RWPE2 (cell line): ENCODE measurements at places on chromosomes 6 and 20.

DNA sequence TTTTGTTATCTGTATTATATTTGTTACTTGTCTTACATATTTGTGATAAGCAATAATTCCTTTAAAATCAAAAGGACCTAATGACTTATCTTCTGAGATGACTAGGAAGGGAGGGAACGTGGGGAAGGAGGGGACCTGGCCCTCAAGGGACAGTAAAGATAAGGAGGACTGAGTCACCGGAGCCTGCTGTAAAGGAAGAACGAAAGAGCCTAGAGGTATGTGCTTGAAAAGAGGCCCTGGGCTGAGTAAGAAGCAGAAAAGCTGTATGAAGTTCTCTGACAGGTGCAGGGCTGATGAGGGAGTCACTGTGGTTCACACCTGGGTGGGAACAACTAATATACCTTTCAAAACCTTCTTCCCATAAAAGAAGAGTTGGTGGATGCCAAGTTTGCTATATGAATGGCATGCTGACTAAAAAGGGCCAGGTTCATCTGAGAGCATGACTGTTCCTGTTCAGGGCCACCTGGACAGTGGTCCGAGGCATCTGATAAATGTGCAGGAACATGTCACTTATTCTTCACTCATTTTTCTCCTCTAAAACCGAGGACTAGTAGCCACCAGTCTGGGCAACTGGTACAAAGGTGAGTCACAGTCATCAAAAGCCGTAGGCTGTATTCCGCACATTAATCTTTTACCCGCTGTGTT lies 111.3 kb downstream of the TNFAIP3 start:
- no peaks in the 10 kb centered on the region for H3K36me3 ChIP-seq
- peak; percentile 63 for DNase-seq
- H3K27me3 ChIP-seq, result no peaks in the 10 kb centered on the region
- no peak overlapping the region for H3K4me3 ChIP-seq
- no peaks in the 10 kb centered on the region for H3K4me1 ChIP-seq

GRCh38 chr6:146915671-146916127 lies 288.5 kb upstream of the STXBP5 start:
- H3K27me3 ChIP-seq, result no peaks in the 10 kb centered on the region
- peak overlapping the region; percentile 99 for H3K27ac ChIP-seq
- no peak for DNase-seq
- no peaks in the 10 kb centered on the region for H3K36me3 ChIP-seq

DNA sequence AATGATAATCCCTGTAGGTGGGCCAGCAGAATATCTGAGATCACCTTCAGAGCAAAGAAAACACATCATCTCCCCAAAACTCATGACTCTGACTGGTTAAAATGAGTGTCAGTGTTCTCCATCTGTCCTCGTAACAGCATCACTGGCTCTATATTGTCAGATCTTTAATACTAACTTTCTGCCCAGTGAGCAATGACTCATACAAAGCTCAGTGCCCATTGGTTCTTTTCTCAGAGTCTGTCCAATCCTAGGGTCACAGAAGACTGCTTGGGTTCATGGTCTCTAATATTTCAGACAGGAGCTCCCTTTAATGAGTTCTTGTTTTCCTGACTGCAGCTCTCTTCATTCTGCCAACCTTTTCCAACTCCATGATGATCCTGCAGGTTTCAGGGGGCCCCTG lies 36.4 kb downstream of the HLA-DPB1 start:
- H3K4me3 ChIP-seq, result no peak overlapping the region
- no peak for DNase-seq
- no peak overlapping the region for H3K27ac ChIP-seq
- peaks cover 35% of the 10 kb centered on the region for H3K27me3 ChIP-seq
- no peaks in the 10 kb centered on the region for H3K4me1 ChIP-seq

DNA sequence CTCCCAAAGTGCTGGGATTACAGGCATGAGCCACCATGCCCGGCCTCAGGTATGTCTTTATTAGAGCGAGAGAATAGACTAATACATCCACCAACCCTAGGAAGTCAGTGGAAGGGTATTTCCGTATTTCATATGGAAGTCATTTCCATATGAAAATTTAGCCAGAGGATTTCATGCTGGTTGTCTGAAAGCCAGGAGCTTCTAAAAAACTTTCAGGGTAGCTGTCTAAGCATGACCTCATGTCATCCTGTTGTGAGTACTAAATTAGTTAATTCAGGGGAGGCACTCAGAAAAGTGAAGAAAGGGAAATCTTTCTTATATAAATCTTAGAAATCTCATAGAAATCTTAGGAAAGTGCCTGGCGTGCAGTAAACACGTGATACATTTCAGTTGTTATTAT lies 16.5 kb downstream of the SLC52A3 start:
- no peak overlapping the region for H3K27ac ChIP-seq
- no peaks in the 10 kb centered on the region for H3K4me1 ChIP-seq
- H3K4me3 ChIP-seq, result no peak overlapping the region
- no peak for DNase-seq
- no peaks in the 10 kb centered on the region for H3K27me3 ChIP-seq

- H3K4me3 ChIP-seq, result no peak overlapping the region
- no peak overlapping the region for H3K27ac ChIP-seq
- no peak for DNase-seq
- H3K4me1 ChIP-seq, result no peaks in the 10 kb centered on the region
- H3K36me3 ChIP-seq, result no peaks in the 10 kb centered on the region
- no peaks in the 10 kb centered on the region for H3K27me3 ChIP-seq
Measured at GRCh38 chr20:24153101-24154040, 164.8 kb upstream of the GGTLC1 start.

- no peak for DNase-seq
- H3K27me3 ChIP-seq, result no peaks in the 10 kb centered on the region
- H3K36me3 ChIP-seq, result no peaks in the 10 kb centered on the region
- peak overlapping the region; percentile 50 for H3K4me3 ChIP-seq
- H3K27ac ChIP-seq, result no peak overlapping the region
Measured at GRCh38 chr20:1777476-1777820, 117.8 kb upstream of the SIRPA start.

DNA sequence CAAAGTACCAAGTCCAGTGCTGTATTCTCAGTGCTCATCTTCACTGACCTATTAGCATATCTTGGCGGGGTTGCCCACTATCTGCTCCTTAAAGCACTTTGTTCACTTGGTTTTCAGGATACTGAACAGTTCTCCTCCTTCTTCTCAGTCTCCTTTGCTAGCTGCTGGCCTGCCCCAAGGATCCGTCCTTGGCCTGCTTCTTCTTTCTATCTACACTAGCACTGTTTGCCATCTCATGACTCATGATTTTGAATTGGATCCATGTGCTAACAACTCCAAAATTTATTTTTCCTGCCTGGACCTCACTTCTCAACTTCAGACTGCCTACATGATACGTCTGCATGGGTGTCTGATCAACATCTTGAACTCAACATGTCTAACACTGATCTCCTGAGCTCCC lies 15.5 kb downstream of the TPD52L1 start:
- H3K27me3 ChIP-seq, result no peaks in the 10 kb centered on the region

GRCh38 chr6:16332175-16332542 lies 93.8 kb downstream of the GMPR start:
- no peak overlapping the region for H3K4me3 ChIP-seq
- no peak overlapping the region for H3K27ac ChIP-seq
- no peaks in the 10 kb centered on the region for H3K36me3 ChIP-seq
- no peak for DNase-seq
- H3K27me3 ChIP-seq, result no peaks in the 10 kb centered on the region

GRCh38 chr6:35302604-35303241 lies 5.1 kb downstream of the DEF6 start:
- H3K36me3 ChIP-seq, result peaks cover 5% of the 10 kb centered on the region; the same call in 1 of the 2 replicates
- H3K4me1 ChIP-seq, result peaks cover 14% of the 10 kb centered on the region
- DNase-seq, result no peak

GRCh38 chr6:37109714-37110499 lies 60.0 kb upstream of the PIM1 start:
- H3K4me1 ChIP-seq, result no peaks in the 10 kb centered on the region
- H3K27ac ChIP-seq, result no peak overlapping the region
- no peaks in the 10 kb centered on the region for H3K36me3 ChIP-seq
- H3K4me3 ChIP-seq, result no peak overlapping the region
- no peaks in the 10 kb centered on the region for H3K27me3 ChIP-seq
- DNase-seq, result no peak

DNA sequence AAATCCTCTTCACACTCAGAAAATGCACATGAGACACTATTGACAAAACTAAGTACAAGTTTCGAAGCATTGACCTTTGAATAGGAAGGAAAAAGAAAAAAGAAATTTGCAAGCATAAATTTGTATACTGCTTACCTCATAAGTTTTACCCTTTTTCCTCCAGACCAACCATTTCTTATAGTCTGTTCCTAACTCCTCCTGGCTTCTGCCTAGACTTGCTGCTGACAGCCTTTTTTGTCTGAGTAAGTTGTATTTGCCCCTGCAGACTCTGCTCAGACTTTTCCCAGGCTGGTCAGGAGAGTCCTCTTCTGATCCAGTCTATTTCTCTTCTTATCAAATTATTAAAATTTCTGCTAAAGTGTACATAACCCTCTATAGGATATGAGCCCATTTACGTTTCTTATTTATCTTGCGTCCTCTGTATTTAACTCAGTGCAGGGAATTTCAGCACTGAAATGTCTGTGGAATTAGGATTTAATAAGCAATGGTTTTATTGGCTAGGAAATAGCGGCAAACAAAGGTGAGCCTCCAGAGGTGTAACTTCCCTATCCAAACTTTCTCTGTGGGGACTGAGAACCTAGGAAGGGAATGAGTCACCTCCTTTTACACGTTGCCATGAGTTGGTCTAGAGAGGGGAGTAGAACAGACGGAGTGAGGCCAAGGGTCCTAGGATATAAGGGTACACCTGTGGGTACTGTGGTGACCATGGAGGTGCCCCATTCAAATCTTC lies 207.1 kb upstream of the MARCKS start:
- peak overlapping the region; percentile 33 for H3K27ac ChIP-seq
- no peaks in the 10 kb centered on the region for H3K36me3 ChIP-seq
- no peaks in the 10 kb centered on the region for H3K27me3 ChIP-seq

GRCh38 chr6:31094389-31094881 lies 17.9 kb downstream of the C6orf15 start:
- H3K36me3 ChIP-seq, result no peaks in the 10 kb centered on the region
- H3K27ac ChIP-seq, result peak overlapping the region; percentile 33
- H3K4me3 ChIP-seq, result no peak overlapping the region
- DNase-seq, result no peak
- no peaks in the 10 kb centered on the region for H3K27me3 ChIP-seq

DNA sequence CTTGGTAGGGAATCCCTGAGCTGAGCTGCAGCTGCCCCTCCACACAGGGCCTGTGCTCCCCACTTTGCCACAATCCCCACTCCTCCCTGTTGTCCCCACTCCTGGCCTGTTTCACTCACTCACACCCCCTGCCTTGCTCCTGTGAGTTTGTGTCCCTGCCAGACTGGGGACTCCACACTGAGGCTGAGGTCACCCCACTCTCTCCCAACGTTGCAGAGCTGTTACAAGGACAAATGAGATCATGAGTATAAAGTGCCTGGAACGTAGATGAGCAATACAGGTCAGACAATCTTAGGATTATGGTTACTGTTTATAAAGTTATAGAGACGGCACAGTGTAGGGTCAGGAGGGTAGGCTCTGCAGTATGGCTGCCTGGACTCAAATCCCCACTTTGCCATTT lies 426.0 kb upstream of the SULF2 start:
- peaks cover 5% of the 10 kb centered on the region for H3K4me1 ChIP-seq
- no peak overlapping the region for H3K4me3 ChIP-seq
- H3K36me3 ChIP-seq, result no peaks in the 10 kb centered on the region
- H3K27me3 ChIP-seq, result no peaks in the 10 kb centered on the region
- no peak overlapping the region for H3K27ac ChIP-seq

GRCh38 chr6:10382322-10382721 lies 32.6 kb downstream of the TFAP2A start:
- no peaks in the 10 kb centered on the region for H3K36me3 ChIP-seq
- no peaks in the 10 kb centered on the region for H3K27me3 ChIP-seq
- H3K4me1 ChIP-seq, result no peaks in the 10 kb centered on the region

GRCh38 chr20:1212607-1213396 lies 9.5 kb downstream of the C20orf202 start:
- peaks cover 12% of the 10 kb centered on the region for H3K27me3 ChIP-seq
- no peak for DNase-seq
- no peak overlapping the region for H3K27ac ChIP-seq
- H3K4me1 ChIP-seq, result no peaks in the 10 kb centered on the region
- no peak overlapping the region for H3K4me3 ChIP-seq
- no peaks in the 10 kb centered on the region for H3K36me3 ChIP-seq

DNA sequence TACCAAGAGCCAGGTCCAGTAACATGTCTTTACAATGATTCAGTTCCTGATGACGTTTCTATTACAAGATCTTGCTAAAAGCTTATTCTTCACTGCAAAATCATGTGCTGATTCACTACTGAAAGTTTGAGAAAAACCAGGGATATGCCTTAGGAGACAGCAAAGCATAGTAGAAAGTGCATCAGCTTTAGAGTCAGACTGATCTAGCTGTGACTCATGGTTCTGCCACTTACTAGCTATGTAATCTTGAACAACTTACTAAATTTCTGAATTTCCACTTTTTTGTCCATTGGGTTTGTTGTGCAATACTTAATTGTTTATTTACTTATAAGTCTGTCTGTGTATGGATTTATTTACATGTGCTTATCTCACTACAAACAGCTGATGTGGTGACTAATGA lies 198.5 kb upstream of the RSPO3 start:
- H3K36me3 ChIP-seq, result no peaks in the 10 kb centered on the region
- no peaks in the 10 kb centered on the region for H3K27me3 ChIP-seq
- peaks cover 15% of the 10 kb centered on the region for H3K4me1 ChIP-seq
- peak overlapping the region; percentile 63 for H3K27ac ChIP-seq
- H3K4me3 ChIP-seq, result no peak overlapping the region
- DNase-seq, result no peak

DNA sequence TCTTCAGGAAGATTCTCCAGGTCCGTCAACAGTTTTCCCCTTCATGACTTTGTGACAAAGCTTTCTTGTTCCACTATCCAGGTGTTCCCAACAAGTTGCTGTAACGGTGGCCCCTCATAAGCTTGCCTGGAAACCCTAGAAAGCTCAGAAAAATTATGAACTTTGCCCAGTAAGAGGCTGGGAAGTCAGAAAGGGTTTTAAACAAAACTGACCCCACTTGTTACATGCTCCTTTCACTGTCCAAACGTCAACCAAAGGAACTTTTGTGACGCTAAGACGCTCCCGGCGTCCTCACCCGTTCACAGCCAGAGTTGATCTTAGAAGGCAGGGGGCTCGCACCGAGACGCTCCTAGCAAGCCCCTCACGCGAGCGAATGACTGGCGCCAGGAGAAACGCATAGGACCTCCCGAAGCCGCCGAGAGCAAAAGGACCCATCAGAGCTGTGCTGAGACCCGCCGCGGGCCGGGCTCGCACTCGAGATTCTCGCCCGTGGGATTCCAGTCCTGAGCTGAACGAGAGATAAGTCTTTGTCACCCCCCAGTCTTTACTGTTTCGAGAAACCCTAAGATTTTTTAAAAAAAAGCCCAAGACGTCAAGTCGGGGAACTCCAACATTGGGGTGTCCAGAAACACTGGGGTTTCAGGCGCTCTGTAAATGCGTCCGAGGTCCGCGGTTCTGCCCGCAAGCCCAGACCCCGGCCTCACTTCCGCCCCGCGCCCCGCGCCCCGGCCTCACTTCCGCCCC lies 544 bp upstream of the ACAT2 start:
- peaks cover 20% of the 10 kb centered on the region for H3K4me1 ChIP-seq
- H3K27ac ChIP-seq, result peak overlapping the region; percentile 91
- H3K4me3 ChIP-seq, result peak overlapping the region; percentile 65

GRCh38 chr6:2990248-2990931 lies 9.3 kb upstream of the NQO2 start:
- no peaks in the 10 kb centered on the region for H3K27me3 ChIP-seq
- H3K4me3 ChIP-seq, result peak overlapping the region; percentile 41
- peaks cover 32% of the 10 kb centered on the region for H3K4me1 ChIP-seq
- H3K36me3 ChIP-seq, result no peaks in the 10 kb centered on the region
- DNase-seq, result no peak
- peak overlapping the region; percentile 92 for H3K27ac ChIP-seq
